ENCODE measurements at places on chromosomes 1 and 21.

GRCh38 chr1:247429496-247429895 is 13.5 kb downstream of the NLRP3 start:
- DNase-seq: no peak

DNA sequence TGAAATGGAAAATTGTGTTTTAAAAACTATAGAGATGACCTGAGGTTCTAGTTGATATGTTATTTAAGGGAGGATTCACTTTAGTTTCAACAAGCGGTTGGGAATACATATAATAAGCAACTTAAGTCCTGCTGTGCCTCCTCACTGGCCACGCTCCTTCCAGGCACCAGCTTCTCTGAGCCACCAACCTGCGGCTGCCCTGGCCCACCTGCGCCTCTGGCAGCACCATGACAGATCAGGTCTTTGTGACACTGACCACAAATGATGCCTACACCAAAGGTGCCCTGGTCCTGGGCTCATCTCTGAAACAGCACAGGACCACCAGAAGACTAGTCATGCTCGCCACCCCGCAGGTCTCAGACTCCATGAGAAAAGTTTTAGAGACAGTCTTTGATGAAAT is 7.0 kb upstream of the USP24 start:
- no peak for DNase-seq

DNA sequence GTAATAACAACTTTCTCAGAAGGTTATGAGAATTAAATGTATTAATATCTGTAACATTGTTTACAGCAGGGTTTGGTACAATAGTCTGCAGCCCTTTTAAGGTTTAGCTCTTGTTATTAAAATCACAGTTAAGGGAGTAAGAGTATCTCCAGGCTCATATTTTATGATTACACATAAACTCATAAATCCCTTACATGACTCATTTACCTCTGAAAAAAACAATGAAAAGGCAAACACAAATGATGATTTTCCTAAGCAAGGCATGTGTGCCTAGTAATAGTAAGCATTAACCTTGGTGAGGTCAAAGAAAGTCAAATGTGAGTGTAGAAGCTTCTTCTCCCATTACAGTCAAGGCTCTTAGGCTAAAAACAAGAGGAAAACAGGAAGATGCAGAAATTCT is 84.5 kb upstream of the ADGRL4 start:
- no peak for DNase-seq

- no peak for DNase-seq
These were observed 472.3 kb upstream of the VAMP3 start for GRCh38 chr1:7298749-7299151.

GRCh38 chr21:36059823-36060158 is 535 bp downstream of the SETD4 start:
- no peak for DNase-seq

GRCh38 chr1:238487931-238488330 is 597.2 kb upstream of the ZP4 start:
- DNase-seq: no peak

DNA sequence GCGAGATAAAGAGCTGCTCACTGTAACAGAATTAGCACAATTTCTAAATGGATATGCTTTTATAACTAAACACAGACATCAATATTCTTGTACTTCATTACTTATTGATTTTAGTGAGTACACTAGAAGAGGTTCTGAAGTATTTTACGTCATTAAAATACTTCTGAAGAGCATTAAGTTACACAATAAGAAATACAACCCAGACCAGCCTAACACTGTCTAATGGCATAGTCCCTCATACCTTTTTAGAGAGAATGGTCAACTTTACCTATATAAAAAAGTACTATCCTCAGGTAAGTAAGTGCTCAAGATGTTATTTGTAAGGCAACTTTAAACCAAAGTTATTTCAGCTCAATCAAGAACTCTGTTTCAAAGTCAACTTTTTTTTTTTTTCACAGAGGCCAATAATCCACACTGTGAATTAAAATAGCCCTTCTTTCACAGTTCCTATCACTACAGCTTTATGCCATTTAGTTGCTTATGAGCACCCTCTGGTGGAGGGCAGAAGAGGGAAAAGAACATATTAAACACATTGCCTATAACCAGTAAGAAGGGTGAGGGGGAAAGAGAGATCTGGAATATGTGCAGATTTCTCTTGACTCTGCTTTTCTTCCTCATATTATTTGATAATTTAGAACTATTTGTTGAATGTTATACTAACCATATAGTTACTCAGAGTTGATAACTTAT is 182.1 kb upstream of the DMRTA2 start:
- no peak for DNase-seq

- no peak for DNase-seq
These were observed 1.8 kb upstream of the TFF2 start for GRCh38 chr21:42352441-42353095.

DNA sequence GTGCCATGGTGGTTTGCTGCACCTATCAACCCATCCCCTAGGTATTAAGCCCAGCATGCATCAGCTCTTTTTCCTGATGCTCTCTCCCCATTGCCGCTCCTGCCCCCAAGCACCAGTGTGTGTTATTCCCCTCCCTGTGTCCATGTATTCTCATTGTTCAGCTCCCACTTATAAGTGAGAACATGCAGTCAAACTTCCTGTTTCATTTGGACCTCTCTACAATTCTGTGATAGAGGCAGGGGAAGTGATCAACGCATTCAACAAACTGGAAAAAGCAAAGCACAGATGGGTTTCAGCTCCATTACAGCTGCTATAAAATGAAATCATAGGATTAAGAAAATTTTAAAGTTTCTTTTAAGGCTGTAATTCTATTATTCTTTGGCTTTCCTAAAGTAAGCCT is 23.3 kb upstream of the CD55 start:
- no peak for DNase-seq

DNA sequence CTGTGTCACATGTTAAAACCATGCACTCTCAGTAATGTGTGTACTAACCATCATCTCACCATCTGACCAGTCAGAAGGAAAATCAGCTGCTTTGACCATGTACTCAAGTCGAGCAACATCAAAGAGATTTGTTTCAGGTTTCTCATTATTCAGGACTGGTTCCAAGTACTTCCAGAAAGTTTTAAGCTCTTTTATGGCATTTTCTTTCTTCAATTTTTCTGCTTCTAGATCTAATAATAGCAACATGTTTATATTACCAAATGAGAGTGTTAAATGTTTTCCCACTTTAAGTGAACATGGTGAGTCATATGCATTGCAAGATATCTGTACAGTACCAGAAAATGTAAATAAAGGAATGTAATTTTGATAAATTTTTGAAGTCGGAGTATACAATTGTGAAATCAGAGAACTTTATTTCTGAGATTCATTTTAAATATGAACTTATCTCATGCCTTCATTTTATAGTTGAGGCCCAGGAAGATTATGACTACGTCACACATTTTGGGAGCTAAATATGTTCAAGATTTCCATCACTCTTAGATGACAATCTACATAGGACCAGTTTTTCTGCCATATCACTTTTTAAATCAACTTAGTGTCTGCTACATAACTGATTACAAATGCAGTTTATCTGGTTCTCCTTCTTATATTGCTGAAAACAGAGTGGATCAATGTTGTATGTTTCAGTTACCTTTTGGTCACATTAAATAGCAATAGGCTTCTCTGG is 87.2 kb downstream of the SPAG17 start:
- no peak for DNase-seq

DNA sequence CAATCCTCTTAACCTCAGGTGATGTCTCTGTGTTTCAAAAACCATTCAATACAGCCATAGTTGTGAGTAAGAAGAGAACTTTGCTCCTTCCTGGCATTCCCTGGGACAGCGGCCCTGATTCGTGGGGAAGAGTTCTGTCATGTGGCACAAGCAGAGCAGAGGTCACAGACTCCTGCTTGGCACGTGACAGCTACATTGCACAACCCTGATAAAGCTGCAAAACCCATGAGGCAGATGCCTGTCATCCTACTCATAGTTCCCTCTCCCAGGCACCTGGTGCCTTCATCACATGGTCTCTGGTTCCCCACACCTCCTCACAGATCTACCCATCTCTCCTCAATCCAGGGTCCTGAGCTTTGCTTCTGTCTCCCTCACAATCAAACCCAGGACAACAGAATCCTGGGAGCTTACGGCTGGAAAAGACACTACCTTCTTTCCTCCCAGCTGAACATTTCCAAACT is 70.8 kb downstream of the PLPP3 start:
- no peak for DNase-seq

- DNase-seq: no peak
These were observed 609.8 kb upstream of the NCAM2 start for GRCh38 chr21:20388400-20388799.

- no peak for DNase-seq
These were observed 4.6 kb downstream of the LRP8 start for GRCh38 chr1:53323316-53323715.

DNA sequence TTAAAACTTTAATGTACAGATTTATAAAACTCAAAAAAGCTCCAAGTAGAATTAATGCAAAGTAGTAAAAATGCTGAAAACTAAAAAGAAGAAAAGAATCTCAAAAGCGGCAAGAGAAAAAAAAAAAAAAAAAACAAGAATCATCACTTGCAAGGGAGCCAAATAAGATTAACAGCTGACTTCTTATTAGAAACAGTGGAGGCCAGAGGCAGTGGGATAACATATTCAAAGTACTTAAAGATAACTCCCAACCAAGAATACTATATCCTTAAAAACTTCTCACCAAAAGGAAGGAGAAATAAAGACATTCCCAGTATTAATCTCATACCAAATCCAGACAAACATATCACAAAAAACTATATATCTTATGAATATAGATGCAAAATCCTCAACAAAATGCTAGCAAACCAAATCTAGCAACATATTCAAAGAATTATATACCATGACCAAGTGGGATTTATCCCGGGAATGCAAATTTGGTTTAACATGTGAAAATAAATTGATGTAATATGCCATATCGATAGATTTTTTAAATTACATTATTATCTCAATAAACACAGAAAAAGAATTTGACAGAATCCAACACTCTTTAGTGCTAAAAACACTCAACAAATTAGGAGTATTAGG is 62.7 kb downstream of the CAMK2N1 start:
- no peak for DNase-seq

DNA sequence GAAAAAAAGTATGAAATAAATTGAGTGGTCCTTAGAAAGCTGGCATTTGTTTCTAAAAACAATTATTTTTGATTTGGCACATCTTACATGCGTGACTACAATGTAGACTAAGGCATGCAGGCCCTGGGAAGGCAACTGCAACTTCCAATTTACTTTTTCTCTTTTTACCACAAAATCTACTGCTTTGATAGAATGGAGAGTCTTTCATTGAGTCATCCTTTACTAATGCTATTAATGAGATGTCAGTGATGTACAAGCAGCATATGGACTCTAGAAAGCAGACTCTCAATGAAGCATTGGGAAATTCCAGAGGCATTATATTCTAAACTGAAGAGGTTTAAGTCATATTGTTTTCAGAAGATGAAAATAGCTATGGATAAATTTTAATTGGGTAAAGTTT is 29.6 kb upstream of the PRRX1 start:
- DNase-seq: no peak

GRCh38 chr1:50471967-50472366 is 48.7 kb upstream of the DMRTA2 start:
- DNase-seq: no peak

DNA sequence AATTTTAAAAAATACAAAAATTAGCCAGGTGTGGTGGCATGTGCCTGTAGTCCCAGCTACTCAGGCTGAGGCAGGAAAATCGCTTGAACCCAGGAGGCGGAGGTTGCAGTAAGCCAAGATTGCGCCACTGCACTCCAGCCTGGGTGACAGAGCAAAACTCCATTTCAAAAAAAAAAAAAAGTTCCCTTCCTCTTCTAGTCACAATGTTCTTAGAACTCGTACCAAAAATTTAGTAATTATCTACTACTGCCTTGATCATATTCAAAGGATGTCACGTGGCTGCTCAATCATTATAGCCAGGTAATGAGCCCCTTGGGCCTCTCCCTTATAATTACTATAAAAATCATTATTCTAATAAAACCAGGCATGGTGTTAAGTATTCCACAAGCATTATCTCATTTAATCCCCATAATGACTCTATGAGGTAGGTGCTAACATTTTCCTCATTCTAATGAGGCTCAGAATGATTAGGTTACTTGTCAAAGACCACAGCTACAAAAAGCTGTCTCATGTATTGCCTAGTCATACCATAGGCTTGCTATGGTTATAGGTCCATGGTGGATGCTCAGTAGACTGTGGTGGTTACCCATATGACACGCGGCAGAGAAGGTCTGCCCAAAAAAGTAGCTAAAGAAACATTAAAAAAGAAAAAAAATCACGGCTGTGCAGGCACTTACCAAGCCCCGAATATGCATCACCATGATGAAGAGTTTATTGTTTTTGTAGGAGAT is 15.5 kb upstream of the PPP1R15B start:
- DNase-seq: no peak

DNA sequence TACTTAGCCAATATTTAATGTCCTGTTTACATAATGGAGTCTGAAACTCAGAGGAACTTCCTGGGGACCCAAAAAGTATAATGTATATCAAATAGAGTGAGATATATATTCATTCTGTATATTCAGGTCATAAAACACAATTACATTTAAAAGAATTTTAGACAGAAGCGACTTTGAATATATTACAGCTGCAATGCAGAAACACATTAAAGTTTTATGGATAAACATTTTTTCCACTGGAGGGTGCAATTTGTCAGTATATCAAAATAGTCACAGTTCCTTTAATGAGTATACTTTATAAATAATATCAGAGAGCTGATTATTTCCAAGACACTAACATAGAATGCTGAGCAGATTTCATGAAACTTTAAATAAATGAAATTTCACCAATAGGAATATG is 43.9 kb upstream of the CRB1 start:
- DNase-seq: no peak

GRCh38 chr1:209309198-209309597 is 274.3 kb upstream of the CAMK1G start:
- DNase-seq: no peak

GRCh38 chr1:208160259-208160819 is 83.8 kb downstream of the PLXNA2 start:
- DNase-seq: no peak

DNA sequence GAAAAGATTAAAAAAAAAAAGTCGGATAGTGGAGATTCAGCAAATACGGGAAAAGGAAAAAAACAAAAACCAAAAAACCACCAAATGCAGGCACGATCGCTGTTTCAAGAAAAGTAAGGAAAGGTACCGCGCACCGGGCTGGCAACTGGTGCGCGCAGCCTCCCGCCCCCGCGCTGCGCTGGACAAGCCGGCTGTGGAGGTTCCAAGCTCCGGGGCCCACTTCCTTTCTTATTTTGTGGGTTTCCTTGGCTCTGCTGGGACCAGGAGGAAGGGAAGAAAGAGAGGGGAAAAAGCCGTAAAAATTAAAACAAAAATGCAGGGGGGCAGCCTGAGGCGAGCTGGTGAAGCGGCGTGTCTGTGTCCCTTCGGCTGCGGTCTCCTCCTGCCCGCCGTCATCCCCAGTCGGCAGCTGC is 233 bp downstream of the ADAMTS5 start:
- no peak for DNase-seq

GRCh38 chr1:203531063-203531462 is 37.1 kb downstream of the OPTC start:
- no peak for DNase-seq

DNA sequence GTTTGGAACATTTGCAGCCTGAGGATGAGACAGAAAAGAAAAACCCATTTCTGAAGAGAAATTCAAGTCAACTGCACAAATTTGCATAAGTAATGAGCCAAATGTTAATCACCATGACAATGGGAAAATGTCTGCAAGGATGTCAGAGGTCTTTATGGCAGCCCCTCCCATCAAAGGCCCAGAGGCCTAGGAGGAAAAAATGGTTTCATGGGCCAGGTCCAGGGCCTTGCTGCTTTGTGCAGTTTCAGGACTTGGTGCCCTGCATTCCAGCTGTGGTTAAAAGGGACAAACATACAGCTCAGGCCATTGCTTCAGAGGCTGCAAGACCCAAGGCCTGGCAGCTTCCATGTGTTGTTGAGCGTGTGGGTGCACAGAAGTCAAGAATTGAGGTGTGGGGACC is 13.4 kb downstream of the RBM11 start:
- DNase-seq: no peak
